ENCODE measurements at places on chromosomes 6 and 20.

DNA sequence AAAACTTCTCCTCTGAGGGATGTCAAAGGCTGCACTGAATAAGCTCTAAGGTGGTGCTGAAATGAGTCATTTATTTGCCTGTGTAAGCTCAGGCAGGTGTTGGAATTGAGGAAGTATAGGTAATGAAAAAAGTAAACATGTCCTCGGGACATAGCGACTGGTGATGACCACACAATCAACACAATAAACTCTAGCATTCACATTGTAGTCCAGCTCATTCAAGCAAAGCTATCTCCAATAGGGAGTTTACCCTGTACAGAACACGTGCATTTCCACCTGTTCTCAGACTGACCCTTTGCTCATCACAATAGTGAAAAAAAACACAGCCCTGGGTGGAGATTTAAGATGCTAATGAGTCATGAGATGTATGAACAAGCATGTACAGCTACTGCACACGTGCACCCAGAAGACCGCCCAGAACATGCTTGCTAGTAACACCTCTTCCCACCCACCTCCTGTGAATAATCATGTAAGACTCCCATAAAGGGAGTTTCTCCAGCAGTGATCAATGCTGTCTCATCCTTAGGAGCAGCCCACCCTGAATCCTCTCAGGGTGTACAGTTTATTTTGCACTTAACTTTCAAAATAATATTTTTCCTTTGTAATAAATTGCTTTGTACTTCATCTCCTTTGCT lies 33.0 kb upstream of the POU5F1 start:
- peak; percentile 82 for DNase-seq

GRCh38 chr6:44104481-44105021 lies 22.7 kb downstream of the MRPL14 start:
- no peak for DNase-seq

DNA sequence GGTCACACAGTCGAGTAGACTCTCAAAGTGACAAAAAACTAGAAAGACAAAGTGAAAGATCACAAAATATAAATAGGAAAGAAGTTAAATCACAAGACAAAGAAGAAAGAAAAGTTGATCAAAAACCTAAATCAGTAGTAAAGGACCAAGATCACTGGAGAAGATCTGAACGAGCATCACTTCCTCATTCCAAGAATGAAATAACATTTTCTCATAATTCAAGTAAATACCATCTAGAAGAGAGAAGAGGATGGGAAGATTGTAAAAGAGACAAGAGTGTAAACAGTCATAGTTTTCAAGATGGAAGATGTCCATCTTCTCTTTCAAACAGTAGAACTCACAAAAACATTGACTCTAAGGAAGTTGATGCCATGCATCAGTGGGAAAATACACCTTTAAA lies 31.6 kb upstream of the GJA10 start:
- no peak for DNase-seq

DNA sequence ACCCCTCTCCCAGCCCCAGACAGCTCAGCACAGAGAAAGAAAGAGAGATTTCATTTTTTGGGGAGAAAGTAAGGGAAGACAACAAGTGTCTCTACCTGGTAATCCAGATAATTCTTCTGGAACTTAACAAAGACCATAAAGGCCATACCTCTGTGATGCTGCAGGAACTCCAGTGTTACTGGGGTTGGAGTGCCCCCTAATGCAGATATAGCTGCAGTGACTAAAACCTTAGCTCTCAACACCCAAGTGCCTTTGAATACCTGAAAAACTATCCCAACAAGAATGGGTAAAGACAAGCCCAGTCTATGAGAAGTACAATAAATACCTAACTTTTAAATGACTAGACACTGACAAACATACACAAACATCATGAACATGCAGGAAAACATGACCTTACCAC lies 365.3 kb upstream of the PTCHD4 start:
- DNase-seq = peak; percentile 6

- no peak for DNase-seq
Observed at GRCh38 chr6:133392641-133393040, 151.5 kb downstream of the EYA4 start.

DNA sequence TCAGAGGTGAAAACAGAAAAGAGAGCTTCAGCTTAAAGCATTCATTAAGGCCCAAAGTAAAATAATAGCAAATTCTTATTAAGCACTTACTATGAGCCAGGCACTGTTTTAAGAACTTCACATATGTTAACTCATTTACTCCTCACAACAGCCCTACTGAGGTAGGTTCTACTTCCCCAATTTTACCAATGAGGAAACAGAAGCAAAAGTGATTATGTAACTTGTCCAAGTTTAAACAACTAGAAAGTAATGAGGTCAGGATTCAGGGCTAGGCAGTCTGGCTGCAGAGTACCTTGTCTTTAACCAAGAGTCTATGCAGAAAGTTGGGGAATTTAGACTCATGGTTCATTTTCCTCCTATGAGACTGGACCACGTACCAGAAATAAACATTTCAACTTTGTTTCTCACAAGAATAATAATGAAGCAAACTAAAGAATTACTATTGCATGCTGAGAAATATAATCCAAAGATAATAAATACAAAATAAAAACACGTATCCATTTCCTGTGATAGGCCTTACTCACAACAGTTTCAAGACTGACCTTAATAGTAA lies 3.8 kb downstream of the COL21A1 start:
- DNase-seq = no peak

- no peak for DNase-seq
Observed at GRCh38 chr6:166221040-166221439, 53.4 kb upstream of the TBXT start.

DNA sequence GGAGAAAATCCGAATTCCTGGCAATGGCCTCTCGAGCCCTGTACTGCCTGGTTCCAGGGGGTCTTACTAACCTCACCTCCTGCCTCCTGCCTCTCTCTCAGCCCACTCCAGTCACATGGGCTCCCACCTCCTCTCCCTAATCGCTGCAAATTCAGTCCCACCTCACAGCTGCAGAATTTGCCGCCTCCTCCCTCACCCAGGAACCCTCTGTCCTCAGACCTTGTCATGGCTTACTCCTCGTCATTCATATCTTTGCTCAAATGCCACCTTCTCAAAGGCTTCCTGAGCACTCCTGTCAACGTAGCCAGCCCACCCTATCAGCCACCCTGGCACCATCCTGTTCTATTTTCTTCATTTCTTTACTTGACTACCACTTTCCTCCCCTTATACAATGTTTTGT lies 89.0 kb downstream of the SLC2A10 start:
- DNase-seq = no peak

- DNase-seq = peak; percentile 32
Observed at GRCh38 chr20:16803965-16804792, 56.0 kb downstream of the OTOR start.

DNA sequence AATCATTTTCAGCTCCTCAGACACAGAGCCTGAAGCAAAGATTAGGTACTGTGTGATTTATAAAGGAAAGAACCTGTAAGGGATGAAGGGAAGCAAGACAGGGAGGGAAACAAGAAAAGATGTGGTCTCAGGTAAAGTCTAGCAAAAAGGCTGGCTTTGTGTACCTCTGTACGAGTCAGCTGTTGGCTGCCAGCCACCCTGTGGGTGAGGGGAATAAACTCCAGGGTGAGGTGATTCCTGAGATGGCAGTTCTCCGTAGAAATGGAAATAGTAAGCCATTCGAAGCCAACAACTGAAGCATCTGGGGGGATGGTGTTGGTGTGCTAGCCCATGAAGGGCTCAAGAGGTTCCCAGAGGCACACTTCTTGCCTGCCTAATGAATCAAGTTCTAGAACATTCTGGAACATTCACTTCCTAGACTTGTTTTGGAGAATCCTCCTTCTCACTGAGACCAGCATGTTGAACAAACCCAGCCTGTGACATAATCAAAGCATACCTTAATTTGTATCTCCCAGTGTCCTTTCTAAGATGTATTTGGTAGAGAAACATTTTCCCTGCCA lies 10.6 kb upstream of the TTPAL start:
- no peak for DNase-seq

- no peak for DNase-seq
Observed at GRCh38 chr6:92354270-92354829, 1065.0 kb downstream of the EPHA7 start.

GRCh38 chr20:50138120-50138478 lies 15.4 kb downstream of the PEDS1 start:
- DNase-seq = no peak

- DNase-seq = no peak
Observed at GRCh38 chr6:154511791-154512190, 1.3 kb upstream of the CNKSR3 start.

GRCh38 chr6:26284537-26285142 lies 80.4 kb upstream of the BTN3A2 start:
- DNase-seq = peak; percentile 30
